ENCODE measurements at places on chromosomes 6 and 20.

GRCh38 chr6:109306733-109307132, 75.5 kb downstream of the CD164 start:
- DNase-seq = no peak

- no peak for DNase-seq
Measured at GRCh38 chr6:142744836-142745235, 200.1 kb downstream of the HIVEP2 start.

DNA sequence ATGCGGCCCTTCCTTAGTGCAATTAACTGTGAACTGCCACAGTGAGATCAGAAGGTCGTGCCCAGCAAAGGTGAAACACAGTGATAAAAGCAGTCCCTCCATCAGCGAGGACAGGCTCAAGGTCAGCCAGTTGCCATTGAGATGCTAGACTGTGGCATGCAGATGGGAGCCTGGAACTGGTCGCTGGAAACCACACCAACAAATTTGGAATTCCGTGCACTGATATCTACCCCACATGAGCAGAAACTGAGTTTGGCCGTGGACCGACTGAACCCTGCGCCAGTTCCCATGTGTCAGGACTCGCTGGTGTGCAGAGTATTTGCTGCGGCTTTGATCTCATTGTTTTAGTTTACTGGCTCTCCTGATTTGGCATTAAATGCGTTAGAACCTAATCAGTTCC, 125.6 kb upstream of the QKI start:
- DNase-seq = no peak

- DNase-seq = no peak
Measured at GRCh38 chr6:89250239-89250638, 33.1 kb upstream of the GABRR1 start.

- no peak for DNase-seq
Measured at GRCh38 chr20:42530855-42531448, 658.8 kb downstream of the PTPRT start.

GRCh38 chr6:132746048-132746447, 11.7 kb downstream of the VNN2 start:
- no peak for DNase-seq

DNA sequence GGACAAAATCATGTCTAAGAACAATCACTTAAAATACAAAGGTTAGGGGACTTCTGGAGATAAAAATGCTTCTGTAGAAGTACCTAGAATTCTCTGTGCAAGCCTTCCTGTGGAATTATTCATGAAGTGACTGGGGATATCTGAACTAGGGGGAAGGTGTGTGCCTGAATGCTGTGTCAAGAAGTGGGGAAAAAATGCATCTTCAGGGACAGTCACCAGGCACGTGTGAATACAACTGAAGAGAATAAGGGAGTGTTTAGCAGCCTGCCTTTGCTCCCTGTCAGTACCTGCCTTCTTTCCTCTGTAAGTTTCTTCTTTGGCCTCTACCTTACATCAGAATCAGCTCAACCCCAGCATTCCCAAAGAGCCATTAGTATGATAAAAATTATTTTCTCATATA, 201.0 kb downstream of the ASCC3 start:
- DNase-seq = no peak

- no peak for DNase-seq
Measured at GRCh38 chr6:85044361-85044760, 280.0 kb upstream of the TBX18 start.

DNA sequence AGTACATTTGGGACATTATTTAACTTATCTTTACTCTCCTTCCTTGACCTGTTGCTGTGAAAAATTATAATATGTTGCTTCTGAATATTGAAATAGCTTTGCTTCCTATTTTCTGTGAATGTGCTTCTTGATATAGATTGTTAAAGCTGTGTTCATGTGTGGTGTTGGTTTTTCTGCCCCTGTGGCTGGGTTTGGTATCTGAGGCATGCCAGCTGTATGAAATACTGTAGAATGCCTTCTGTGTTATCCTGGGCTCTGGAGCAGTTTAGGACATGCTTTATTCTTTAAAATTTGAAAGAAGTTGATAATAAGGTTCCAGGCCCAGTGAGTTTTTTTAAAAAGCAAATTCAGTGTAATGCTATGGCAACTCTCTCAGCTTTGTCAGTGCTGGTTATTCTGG, 71.7 kb downstream of the HIVEP1 start:
- DNase-seq = no peak

DNA sequence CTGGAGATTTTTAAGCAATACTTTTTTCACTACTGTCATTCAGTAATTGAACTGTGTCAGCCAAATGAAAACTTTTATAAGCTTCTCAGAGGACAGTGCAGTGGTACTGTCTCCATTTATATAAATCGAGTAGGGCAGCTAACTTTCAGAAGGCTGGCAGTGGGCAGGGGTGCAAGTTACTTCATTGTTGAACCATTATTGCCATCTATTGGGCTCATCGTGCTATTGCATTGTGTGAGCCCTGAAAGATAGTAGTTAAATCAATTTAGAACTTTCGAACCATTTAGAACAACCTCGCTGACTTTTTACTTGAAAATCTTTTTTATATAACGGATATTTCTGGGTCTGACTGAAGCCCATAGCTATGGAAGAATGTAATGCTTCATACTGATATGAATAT, 347.8 kb upstream of the PLCB4 start:
- no peak for DNase-seq

DNA sequence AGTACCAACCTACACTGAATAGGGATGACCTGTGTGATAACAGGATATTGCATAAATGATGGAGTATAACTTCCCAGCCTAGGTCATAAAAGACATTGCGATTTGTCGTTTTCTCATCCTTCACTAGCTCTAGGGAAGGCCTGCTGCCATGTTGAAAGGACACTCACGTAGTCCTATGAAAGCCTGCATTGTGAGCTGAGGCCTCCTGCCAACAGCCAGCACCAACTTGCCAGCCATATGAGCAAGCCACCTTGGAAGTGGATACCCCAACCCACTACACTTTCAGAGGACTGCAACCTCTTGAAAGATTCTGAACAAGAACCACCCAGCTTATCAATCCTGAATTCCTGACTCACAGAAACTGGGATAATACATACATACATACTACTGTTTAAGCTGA, 3.5 kb upstream of the PANK2 start:
- DNase-seq = no peak

DNA sequence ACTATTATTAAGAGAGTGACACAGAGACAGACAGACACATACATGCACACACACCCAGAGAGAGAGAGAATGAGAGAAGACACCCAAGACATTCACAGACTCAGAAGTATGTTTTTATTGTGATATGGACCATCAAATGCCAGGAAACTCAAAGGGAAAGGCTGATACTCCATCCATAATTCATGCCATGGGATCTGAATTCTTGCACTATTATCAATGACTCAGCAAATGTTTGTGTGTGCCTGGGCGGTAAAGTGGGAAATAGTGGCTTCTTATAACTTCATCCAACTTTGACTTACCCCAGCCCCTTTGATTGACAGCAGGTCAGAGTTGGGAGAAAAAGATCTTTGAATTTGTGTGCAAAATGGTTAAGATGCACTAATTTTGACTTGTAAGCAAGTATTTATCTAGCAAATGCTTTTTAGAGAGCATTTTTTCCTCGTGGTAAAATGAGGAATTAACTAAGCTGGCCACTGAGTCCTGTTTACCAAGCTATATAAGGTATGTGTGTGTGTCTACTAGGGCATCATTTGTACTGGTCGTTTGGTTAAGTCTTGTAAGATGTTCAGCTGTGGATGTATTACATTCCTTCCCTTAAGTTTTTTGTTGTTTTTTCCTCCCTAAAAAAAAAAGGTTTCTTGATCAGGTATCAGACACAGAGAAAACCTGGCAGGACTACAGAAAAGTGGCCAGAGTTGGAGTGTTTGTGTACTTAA, 3.0 kb upstream of the CCN2 start:
- DNase-seq = no peak

GRCh38 chr6:117206522-117206921, 58.8 kb upstream of the VGLL2 start:
- no peak for DNase-seq

DNA sequence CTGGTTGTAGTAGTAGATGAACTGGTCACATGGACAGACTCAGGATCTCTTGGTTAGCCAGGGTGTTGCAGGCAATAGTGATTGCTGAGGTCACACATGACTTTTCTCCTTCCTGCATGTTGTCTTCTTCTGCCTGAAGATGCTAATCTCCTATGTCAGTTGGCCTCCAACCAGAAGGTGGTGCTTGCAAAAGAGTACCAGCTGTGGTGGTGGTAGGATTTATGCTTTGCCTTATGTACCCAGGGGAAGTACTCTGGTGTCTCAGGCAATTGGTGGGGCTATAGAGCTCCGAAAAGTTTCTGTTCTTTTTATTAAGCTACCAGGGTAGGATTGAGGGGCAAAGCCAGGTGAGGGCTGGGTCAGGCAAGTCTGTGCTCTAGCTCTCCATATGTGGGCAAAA, 98.5 kb downstream of the CARMIL1 start:
- DNase-seq = no peak

- no peak for DNase-seq
Measured at GRCh38 chr20:54468082-54468481, 7.3 kb upstream of the DOK5 start.

GRCh38 chr6:168028181-168028580, 30.7 kb downstream of the KIF25 start:
- DNase-seq = no peak

- no peak for DNase-seq
Measured at GRCh38 chr20:44071057-44071456, 115.9 kb downstream of the JPH2 start.

DNA sequence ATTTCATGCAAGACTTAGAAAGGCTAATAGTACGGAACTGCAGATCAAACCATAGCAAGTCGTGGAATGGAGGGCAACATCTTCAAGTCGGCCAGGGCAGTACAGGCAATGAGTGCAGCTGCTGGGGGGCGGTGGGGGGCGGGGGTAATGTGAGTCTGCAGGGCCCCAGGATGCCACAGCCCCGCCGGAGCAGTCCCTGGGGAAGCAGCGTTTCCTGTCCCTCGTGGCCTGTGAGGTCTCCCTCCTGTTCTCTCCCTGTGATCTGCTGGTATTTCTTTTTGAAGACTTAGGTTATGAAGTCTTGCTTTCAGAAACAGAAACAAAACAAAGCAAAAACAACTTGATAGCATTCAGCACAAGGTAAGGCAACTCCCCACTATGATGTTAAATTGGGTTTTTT, 351.9 kb downstream of the FOXA2 start:
- DNase-seq = no peak

DNA sequence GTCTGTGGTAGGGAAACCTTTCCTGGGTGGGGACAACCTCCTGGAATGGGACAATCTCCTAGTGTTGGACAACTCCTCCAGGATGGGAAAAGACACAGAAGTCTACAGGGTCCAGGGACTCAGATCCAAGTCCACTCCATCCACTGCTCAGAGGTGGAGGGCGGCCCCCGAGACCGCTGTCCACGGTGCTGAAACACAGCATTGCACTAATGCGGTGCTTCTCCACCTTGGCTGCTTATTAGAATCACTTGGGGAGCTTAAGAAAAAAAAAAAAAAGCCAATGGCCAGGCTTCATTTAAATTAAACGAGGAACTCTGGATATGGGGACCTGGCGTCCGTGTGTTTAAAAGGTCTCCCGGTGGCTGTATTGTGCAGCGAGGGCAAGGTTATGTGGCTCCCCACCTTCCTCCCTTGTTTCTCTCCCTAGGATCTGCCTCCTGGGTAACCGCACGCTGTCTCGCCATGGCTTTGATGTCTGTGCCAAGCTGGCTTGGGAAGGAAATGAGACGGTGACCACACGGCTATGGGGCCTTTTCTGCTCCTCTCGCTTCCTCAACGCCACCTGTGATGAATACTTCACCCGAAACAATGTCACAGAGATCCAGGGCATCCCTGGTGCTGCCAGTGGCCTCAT, 12.0 kb downstream of the SLC12A5 start:
- DNase-seq = no peak

DNA sequence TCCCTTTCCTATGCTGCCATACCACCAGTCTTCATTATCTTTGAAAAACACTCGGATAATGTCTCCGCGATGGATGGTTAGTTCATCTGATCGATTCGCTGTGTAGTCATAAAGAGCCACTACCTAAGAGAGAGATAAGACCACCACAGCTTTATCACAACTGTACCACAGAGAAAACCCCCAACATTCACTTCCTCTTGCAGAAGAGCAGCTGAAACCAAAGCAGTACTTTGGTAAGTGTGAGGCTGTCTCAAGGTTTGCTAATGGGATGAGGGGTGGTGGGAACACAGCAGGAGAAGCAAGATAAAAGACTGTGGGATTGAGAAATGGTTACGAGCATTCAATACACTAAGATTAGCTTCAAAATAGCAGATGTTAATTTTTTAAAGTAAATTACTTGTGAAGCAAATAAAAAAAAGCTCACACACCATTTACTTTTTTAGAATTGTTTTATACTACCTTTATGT, 142.1 kb downstream of the MYB start:
- no peak for DNase-seq

DNA sequence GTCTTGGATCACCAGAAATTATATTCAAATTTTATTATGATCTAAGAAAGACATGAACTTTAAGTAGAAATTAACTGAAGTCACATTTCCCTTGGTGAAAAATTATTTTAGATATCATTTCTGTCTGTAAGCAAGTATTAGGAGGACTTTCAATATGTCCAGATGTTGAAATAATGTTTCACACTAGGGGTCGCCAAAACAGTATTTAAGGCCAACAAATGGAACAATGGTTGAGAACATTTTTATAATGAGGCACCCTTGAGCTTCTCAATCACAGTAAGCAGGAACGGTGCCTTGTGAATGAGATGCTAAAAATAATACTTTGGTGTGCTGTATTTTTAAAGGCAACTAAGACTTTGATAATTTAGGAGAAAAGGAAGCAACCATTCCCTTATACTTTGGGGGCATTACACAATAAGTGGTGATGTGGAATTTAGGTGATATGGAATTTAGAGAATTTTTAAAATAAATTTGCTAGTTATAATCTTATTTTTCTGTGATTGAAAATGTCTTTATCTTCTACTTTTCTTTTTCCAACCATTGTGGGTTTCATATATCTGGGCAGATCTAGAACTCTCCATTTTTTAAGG, 9.6 kb upstream of the SF3B5 start:
- DNase-seq = no peak

- no peak for DNase-seq
Measured at GRCh38 chr6:11245381-11246256, 13.2 kb upstream of the NEDD9 start.

DNA sequence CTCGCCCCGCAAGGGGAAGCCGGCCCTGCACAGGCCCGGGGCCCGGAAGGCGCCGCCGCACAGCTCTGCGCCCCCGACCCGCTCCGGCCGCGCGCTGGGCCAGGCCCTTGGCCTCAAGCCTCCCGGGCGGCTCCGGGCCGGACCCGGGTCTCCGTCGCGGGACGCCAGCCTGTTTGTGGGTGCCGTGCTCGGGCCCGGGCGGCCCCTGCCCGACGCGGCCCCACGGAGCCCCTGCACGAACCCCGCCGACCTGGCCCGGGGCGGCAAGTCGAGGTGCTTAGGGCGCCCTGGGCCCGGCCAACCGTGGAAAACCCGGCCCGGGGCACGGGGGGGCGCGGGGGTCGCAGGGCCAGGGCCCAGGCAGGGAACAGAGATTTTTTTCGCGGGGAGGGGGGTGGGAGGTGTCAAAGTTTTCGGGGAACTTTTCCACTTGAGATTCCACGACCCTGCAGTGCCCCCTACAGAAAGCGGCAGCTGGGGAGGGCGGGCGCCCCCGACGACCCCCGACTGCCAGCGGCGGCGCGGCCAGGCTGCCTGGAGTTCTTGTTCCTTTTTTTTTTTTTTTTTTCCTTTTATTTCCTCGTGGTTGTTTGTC, 805 bp upstream of the STX16 start:
- no peak for DNase-seq

GRCh38 chr6:169810066-169810989, 58.9 kb downstream of the ERMARD start:
- DNase-seq = no peak
